IPS-NIHi11 (cell line): ENCODE measurements at places on chromosomes 2 and 18.

- DNase-seq = no peak
Measured at GRCh38 chr2:121999264-121999663, 243.8 kb downstream of the TSN start.

- no peak for DNase-seq
Measured at GRCh38 chr2:19542796-19543662, 184.6 kb upstream of the OSR1 start.

GRCh38 chr18:49646873-49647272 lies 85.0 kb downstream of the LIPG start:
- no peak for DNase-seq

DNA sequence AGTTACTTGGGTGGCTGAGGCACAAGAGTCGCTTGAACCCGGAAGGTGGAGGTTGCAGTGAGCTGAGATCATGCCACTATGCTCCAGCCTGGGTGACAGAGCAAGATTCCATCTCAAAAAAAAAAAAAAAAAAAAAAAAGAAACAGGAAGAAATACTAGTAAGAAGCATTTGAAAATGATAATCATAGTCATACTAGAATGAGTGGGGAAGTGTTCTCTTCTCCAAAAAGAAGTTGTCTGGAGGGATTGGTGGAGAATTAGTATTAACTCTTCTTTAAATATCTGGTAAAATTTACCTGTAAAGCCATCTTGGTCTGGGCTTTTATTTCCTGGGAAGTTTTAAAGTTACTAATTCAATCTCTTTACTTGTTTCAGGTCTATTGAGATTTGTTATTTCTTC lies 131.8 kb downstream of the FAM210A start:
- DNase-seq = no peak

DNA sequence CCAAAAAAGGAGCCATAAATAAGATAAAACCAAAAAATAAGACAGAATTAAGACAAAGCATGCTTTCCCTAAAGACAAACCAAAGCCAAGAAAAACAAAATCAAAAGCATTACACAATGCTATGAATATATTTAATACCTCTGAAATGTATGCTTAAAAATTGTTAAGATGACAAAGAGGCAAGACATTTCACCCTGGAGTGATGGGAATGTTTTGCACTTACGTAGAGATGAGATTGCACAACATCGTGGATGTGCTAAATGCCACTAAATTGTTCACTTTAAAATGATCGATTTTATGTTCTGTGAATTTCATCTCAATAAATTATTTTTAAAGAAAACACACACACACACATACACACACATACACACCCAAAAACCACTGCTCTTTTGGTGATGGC lies 386.6 kb upstream of the KLHL29 start:
- no peak for DNase-seq

DNA sequence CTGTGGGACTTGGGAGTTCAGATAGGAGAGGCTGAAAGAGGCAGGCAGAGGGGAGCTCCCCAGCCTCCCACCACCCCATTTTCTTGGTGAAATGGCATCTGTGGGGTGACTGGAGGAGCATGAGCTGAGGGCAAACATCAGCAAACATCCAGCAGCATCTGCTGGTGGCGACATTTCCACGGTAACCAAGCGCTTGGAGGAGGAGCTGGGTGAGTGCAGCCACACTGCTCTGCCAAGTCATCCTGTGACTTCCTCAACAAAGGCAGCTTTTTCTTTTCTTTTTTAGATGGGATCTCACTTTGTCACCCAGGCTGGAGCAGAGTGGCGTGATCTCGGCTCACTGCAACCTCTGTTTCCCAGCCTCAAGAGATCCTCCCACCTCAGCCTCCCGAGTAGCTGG lies 5.6 kb downstream of the TXNL4A start:
- DNase-seq = no peak

GRCh38 chr2:169080250-169081069 lies 11.1 kb downstream of the DHRS9 start:
- no peak for DNase-seq

- DNase-seq = no peak
Measured at GRCh38 chr2:44443517-44443916, 81.8 kb downstream of the CAMKMT start.

- no peak for DNase-seq
Measured at GRCh38 chr18:47996091-47996541, 65.7 kb upstream of the SMAD2 start.

GRCh38 chr2:65991381-65992197 lies 443.3 kb upstream of the MEIS1 start:
- no peak for DNase-seq
